ENCODE measurements at places on chromosomes 4 and X.

DNA sequence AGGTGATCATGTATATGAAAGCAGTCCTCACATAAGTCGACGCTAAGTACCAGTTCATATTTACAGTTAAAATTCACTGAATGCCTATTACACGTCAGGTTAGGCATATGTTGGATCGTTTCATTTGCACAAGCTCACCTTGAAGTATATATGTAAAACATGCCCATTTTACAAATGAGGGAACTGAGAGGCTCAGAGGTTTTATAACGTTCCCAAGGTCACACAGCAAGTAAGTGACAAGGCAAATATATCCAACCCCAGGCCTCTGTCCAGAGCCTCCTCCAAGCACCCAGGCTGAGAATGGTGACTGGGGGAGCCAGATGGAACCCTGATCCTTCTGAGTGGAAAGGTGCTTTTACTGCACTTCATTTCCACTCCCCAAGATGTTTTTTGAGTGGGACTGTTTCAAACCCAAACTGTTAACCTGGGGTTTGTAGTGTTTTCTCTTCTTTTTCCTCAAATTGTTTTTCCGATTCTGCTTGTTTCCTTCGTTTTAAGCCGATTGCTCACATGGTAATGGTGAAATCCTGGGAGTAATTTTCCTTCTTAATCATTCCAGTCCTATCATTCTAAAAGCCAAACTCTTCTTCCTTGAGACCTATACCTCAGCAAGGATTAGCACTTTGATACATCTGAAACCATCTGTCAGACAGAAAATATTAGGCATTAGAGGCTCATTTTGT lies 791 bp downstream of the SMIM20 start:
- peak; percentile 53 for DNase-seq

DNA sequence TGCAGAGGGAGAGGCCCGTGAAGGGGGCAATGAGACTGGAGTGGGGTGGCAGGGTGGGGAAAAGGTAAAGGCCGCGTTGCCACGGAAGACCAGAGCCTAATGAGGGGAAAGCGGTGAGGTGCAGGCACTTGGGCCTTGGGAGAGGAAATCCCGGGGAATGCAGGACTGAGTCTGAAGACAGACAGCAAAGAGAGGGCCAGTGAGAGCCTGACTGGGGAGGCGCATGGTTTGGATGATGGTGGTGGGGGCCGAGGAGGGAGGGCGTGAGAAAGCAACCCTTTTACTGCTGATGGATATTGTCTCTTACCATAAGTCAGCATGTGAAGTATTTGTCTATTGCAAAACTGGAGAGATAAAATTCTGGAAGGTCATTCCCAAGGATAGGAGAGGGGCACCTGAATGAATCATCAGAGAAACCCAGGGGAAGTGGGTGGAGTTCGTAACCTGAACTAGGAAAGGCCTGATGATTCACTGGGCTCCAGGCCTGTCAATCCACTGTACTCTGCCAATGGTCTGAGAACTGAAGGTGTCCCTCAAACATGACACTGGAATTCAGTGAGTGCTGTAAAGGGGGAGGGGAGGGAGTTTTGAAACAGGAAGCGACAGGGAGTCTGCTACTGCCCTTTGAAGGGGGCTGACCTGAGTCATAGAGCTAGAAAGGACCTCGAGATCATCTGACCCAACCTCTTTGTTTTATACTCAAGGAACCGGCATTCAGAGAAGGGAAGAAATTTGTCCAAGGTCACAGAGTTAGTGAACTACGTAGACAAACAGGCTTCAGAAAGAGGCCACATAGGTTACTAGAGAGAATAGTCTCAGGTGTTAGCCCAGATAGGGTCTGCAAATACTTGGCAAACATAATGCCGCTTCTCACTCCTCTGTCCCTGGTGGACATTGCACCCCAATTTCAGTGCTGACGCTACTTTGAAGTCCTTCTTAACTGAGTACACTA lies 52.2 kb downstream of the NALF2 start:
- no peak for DNase-seq

DNA sequence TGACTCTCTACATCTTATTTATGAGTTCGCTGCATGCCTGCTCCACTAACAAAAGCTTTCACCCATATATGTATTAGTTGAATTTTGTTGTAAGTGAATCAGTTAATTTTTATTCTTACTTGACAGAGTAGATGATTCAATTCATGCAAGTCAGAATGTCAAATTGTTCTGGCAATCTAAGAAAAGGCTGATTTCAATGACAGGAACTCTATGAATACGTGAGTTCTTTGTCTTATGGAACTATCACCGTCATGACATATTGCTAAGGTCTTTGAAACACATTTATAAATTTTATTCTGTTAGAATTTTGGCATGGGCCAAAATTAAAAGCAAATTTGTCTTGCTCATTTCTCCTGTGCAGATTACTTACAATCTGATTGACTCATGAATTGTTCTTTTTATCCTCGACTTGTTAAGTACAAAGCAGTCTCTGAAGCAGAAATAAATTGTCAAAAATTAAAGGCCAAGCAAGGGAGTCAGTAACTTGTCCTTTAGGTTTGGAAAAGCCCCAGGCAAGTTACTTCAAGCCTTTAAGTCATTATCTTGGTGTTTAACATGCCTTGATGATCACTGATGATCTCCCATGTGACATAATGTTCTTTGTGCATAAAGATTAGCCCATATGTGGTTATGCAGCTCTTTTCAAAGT lies 89.0 kb upstream of the GC start:
- peak; percentile 10 for DNase-seq

GRCh38 chrX:147735364-147735763 lies 176.4 kb upstream of the FMR1 start:
- no peak for DNase-seq

DNA sequence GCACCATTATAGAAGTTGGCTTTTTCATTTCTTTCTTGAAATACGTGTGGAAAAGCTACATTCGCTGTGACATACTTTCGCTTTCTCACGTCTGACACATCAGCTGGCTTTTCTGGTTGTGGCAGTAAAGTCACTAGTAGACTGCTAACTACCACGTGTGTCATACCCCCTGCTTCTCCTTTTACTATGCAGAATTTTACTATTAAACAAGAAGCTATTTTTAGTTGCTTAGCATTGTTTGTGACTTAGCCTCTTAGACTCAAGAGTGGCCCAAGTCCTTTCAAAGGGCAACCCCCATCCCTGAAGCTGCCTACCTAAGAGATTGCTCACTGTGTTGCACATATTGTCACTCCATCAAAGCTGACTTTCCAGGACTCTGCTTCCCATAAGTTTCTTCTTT lies 2.1 kb upstream of the IL2 start:
- no peak for DNase-seq

GRCh38 chr4:70761276-70761816 lies 39.6 kb downstream of the RUFY3 start:
- DNase-seq, result no peak

DNA sequence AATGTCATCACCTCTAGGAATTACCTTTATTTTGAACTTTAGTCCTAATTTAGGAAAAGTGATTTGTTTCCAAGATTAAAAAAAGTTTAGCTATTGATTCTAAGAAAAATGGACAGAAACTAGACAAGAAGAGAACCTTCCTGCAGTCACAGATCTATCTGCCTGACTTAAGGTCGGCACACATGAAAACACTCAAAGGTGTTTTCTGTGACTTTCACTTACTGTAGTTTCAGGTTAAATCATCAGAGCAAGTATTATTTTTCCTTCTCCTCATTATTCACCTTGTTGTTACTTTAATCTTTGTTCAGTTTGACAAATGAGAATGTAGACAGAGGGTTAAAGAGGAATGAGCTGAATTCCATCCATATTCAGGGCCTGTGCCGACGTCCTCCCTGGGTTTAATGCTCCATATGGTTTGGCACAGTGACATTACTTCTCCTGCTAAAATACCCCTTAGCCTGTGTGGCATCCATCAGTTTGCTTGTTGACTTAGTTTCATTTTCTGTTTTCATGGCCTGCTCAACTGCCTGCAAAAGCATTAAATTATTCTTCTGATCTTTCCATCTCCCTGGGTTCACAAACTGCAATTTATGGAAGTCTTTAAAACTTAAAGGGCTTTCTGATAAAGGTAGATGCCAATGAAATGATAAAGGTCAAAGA lies 352.7 kb downstream of the NKX6-1 start:
- no peak for DNase-seq

DNA sequence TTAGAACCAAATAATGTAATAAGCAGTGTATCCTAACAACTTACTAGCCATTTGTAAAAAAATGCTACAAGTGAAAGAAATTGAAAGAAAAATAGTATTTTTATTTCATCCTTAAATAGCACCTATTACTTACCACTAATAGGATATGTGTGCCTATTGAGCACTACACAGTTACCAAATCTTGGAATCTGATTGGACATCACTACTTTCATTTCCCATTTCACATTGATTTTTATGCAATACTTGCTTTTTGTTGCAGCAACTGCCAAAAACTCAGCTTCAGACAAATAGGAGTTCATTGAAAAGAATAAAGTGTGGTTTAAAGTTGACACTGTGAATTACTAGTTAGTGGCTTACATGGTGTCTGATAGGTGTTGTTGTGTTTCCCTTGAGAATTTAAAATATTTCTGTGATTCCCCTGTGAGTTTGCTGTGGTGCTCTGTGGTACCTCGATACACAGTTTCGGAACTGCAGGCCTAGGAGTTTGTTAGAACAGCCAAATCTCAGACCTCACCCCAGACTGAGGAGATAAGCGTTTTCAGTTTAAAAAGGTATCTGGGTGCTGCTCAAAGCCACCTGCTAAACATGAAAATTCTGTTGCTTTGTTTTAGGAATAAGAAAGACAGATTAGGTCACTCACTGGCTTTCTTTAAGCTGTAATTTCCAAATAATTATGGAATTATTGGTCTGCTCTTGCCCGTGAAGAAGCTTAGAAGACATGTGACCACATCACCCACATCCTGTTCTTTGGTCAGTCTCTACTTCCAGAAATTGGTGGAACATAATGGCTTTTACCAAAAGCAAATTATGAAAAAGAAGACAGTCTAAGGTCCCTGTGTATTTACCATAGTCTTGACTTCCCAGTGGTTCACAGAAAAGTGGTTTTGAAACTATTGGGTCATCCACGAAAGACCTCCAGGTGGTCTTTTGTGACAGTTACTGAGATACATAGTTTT lies 97.8 kb downstream of the SYTL5 start:
- no peak for DNase-seq

DNA sequence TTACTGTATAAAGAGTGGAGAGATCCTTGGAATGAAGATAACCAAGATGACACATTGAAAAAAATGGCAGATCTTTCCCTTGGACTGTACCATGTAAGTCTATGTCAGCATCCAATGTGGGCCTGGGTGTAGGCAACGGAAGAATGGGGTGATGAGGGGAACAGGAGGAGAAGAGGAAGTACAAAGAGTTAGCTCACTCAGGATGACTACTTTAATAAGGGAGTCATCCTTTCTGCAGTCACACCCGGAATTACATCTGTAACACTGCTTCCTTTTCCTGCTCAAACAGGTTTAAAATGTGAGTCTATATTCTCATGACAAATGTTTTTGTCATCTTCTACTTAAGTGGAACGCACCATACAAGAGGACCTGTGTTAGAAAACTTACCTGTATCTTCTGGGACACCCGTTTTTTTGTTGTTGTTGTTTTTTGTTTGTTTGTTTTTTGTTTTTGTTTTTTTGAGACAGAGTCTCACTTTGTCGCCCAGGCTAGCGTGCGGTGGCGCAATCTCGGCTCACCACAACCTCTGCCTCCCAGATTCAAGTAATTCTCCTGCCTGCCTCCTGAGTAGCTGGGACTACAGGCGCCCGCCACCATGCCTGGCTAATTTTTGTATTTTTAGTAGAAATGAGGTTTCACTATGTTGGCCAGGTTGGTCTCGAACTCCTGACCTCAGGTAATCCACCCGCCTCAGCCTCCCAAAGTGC lies 18.0 kb downstream of the HPSE start:
- no peak for DNase-seq
